Activated T-helper 1 cell treated with anti-CD3 and anti-CD28 coated beads, Interleukin-2, amount 50 U/mL, for 16 hours (primary cell): ENCODE measurements at places on chromosomes 12 and 14.

GRCh38 chr14:22448905-22449599 lies 140.0 kb downstream of the DAD1 start:
- DNase-seq: no peak

DNA sequence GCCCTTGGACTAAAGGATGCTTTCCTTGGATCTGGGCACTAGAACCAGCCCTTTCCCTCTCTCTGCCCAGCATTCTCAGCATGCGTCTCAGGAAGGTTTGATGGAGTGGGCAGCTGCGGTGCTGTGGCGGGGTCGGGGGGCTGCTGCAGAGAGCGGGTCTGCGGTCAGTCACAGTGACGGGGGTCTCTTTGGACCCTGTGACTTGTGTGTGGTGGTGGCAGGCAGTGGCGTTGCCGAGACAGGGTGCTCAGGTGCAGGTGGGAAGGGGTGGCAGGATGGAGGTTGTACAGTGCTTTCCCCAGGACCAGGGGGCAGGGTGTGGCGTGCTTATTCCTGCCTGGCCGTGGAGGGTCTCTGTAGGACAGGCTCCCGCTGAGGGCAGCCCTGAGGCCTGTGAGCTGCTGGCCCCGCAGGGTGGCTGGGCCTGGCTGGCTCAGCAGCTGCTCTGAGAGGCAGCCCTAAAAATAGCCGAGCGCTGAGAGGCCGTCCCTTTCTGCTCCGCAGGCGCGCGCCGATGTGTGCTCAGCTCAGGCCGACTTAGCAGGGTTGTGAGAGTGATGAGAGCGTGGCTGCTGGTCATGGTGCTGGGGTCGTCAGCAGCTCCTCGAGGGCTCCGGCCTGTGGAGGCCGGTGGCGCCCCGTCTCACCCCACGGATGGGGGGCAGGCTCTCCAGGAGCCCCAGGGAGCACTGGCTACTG lies 9.7 kb downstream of the PACS2 start:
- DNase-seq: no peak

DNA sequence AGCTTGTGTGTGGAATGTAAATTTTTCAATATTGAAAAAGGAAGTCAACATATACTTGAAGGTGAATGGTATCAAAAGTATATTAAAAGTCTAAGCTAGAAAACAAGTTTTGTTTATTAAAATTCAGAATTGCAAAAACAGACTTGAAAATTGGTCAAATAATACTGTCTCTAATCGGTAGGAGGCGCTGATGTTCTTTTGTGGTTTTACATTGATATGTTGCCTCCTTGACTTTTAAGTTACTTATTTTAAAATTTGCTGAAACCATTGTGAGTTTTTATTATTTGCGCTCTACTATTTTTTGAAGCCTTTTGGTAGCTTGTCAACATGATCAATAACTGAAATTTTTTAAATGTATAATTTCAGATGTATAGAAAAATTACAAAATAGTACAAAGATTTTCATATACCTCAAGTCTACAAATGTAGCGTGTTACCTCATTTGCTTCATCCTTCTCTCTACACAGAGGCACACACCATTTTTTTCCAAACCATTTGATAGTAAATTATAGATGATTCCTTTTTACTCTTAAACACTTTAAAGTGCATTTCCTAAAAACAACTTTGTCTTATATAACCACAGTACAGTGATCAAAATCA lies 6.9 kb downstream of the RTRAF start:
- DNase-seq: no peak

GRCh38 chr12:26528943-26529342 lies 304.1 kb downstream of the ITPR2 start:
- DNase-seq: no peak

- no peak for DNase-seq
Measured at GRCh38 chr14:26265170-26265685, 332.6 kb downstream of the NOVA1 start.

- DNase-seq: no peak
Measured at GRCh38 chr12:4445156-4446101, at the start of gene FGF6. FGF6 (minus strand) TSS chr12:4445815; CDS start chr12:4445570, 245 bp downstream.

GRCh38 chr12:84875241-84875640 lies 37.4 kb downstream of the SLC6A15 start:
- no peak for DNase-seq

GRCh38 chr14:59301354-59301753 lies 112.9 kb downstream of the DAAM1 start:
- no peak for DNase-seq

DNA sequence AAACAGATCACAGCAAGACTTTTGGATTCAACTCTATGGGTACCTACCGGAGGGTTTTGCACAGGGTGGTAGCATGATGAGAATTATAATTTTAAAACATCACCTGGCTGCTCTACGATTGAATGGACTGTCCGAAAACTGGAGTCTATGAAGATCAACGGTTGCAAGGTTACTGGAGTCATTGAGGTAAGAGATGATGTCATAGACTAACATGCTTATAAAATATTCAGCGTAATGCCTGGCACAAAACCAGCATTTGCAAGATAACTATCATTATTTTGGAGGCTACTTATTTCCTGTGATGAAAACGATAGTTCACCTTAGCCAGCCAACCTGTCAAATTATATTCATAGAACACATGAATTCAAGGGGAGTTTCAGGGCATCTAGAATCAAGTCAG lies 580.6 kb upstream of the TBX3 start:
- DNase-seq: no peak

DNA sequence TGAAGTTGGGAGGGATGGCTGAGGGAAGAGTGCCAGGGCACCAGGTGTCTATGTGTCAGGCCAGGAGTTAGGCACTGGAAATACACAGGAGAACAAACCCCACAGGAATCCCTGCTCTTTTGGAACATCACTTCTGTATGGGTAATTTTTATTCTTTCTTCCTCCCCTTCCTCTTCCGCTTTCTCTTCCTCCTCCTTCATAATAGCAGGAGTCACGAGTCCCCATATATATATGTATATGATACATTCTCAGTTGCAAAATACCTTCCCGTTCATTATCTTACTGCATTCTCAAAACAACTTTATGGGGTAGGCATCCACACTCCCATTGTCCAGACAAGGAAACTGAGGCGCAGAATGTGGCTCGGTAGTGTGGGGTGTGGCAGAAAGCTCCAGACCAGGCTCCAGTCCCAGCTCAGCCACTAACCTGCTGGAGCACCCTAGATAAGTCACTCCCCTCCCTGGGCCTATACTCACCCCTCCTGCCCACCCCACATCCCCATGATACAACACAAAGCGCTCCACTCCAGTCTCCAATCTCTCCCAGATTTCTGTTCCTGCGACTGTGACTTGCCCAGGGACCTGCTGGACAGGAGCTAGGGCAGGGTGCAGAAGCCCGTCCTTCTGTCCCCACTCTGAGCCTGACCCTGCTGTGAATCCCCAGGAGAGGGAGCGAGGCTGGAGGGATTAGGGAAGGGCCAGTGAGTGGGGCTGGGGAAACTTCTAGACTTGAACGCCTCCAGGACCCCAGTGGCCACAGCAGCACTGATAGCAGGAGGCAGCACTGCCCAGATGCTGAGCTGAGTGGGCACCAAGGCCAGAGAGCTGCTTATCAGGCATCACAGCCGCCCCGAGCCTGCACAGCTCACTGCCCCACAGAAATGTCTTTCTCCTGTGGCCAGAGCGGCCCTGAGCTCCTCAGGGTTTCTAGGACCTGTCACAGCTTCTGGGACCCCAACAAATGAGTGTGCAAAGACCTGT lies 1.4 kb upstream of the AQP2 start:
- DNase-seq: no peak

DNA sequence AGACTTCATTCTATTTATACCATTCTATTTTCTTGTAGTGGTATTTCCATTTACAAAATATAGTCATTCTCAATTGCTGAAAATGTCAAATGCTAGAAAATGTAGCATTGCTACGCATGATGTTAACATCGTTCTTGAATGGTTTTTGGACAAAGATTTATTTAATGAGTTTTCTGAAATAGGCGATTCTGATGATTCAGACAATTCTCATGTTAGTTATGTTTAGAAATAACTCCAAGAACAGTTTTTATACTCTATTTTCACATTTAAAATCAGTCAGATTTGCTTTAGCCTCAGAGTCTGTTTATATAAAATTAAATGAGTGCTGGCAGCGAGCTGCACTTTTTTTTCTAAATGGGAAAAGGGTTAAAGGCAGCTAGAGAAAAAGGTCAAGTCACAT lies 414.8 kb upstream of the MGAT4C start:
- no peak for DNase-seq
